Jurkat, Clone E6-1 (cell line): ENCODE measurements at places on chromosomes 11 and 22.

DNA sequence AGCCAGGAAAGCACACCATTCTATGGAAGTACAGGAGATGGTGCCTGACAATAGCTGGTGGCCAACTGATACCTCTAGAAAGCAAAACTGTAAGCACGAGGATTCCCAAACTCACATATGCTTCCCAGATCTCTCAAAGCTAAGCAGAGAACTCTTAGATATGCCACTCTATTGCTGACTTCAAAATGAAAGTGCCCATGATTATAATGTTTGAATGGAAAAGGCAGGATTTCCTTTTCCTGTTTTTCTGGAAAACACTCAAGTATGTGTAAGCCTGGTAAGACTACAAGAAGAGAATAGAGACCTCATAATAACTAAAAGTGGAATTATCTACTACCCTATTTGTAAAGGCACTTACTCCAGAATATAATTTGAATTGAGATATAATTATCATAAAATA is 2.6 kb upstream of the CARD18 start:
- DNase-seq: no peak

DNA sequence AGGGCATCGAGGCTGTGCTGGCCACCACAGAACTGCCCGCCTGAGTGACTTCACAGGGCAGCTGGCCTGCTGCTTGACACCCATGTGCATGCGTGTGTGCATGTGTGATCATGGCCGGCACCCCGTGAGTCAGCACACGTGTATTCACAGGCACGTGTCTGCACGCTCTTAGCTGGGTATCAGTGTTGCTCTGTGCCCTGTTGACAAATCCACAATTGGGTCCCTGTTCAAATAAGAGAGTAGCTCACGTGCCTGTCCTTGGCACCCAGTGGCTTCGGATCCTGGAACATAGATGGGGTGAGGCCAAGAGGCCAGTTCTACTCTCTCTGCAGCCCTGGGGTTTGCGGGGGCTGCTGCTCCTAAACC is 14.0 kb downstream of the B3GAT1 start:
- no peak for DNase-seq

DNA sequence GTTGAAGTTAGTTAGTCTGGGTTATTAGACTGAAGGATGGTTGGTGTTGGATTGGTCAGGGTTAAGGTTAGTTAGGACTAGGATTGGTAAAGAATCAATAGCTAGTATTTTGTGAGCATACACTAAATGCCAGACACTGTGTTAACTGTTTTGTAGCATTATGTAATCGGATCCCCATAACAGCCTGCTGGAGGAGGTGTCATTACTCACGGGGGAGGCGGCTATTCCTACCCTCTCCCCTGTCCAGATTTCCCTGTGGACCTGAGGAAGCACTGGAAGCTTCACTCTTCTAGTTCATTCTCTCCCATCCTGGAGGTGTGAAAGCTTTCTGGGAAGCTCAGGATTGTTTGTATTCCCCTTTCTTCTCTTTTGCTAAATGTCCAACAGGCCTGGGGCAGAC is 40.5 kb upstream of the KCNJ11 start:
- no peak for DNase-seq

- DNase-seq: no peak
These were observed 23.3 kb upstream of the DNAL4 start for GRCh38 chr22:38817196-38817595.

GRCh38 chr22:45626198-45626651 is 45.4 kb upstream of the ATXN10 start:
- no peak for DNase-seq

- no peak for DNase-seq
These were observed 713.9 kb downstream of the ETS1 start for GRCh38 chr11:127873478-127873877.

- DNase-seq: peak; percentile 12
These were observed 52.8 kb upstream of the TENM4 start for GRCh38 chr11:79493555-79494171.

DNA sequence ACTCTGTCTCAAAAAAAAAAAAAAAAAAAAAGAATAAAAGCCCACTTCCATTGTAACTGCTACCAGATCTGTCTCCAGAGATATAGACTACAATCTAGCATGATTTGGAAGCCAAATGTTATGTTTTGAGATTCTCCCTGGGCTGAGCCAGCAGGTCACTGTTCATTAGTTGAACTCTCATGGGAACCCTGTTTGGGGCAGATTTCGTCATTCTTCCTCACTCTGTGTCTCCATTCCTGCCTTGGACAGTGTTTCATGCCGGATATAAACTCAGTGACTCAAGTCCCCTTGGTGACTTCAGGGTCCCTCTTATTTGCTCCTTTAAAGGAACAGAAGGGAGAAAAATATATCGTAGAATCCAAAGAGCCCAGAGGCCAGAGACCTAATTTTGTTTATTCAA is 378.1 kb downstream of the LARGE1 start:
- no peak for DNase-seq

DNA sequence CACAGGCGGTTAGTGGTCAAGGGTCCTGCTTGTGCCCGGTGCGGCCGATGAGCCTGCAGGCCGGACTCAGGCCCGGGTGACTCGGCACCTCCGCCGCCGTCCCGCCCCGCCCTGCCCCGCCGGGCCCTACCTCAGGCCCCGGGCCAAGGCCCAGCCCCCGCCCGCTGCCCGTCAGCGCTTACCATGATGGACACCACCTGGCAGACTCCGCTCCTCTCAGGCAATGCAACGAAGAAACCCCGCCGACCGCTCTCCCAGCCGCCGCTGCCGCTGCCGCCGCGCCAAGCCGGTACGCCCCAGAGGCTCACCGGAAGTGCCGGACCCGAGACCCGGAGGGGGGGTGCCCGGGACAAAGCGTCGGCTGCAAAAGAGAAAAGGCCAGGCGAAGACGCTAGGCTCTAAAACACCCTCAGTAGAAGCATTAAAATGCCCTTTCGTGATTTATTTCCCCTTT is at the start of gene UFD1:
Gene UFD1, minus strand, starts transcription at position 293 of the 454 bp plus-strand sequence. Its CDS starts 108 bp downstream, at position 185.
- no peak for DNase-seq

DNA sequence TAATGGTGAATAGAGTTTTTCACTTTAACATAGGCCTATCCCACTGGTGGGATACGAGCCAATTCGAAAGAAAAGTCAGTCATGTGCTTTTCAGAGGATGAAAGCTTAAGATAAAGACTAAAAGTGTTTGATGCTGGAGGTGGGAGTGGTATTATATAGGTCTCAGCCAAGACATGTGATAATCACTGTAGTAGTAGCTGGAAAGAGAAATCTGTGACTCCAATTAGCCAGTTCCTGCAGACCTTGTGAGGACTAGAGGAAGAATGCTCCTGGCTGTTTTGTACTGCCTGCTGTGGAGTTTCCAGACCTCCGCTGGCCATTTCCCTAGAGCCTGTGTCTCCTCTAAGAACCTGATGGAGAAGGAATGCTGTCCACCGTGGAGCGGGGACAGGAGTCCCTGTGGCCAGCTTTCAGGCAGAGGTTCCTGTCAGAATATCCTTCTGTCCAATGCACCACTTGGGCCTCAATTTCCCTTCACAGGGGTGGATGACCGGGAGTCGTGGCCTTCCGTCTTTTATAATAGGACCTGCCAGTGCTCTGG is at the start of gene TYR:
Gene TYR, plus strand, starts transcription at position 185 of the 541 bp plus-strand sequence. Its CDS starts 79 bp downstream, at position 264.
- no peak for DNase-seq

DNA sequence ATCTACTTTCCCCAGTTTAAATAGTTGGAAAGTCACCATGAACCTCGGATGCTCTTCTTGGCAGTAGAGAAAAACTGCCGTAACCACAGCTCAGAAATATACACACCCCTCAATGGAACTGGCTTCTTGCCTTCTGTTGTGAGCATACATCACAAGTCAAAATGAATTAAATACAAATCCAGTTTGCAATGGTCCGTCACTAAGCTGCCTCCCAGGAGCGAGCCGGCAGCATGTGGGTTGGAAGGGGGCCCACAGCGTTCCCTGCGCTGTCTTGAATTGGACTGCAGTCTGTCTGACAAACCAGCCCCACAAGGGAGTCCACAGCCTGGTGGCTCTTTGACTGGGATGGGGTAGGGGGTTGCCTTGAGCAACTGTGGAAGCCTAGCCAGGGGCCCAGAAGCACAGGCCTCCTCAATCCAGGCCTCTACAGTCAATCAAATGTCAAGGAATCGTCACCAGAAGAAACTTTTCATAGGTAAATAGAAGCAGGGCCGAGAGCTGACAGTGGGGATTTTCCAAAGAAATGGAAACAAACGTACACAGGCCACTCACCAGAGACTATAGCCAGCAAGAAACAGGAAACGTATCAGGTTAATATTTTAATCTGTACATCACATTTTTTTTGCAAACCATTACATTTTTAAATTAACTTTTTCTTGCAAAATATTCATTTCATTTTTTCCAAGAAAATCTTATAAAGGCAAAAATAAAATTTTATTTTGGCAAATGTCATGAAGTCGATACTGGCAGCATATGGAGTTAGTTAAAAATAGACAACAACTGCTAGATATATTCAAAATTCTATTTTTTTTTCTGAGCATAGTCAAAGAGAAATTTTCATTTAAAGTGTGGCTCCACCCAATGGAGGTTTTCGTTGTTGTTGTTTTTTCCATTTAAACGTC is 38.5 kb downstream of the C11orf58 start:
- no peak for DNase-seq

- DNase-seq: no peak
These were observed 21.8 kb upstream of the UPB1 start for GRCh38 chr22:24473284-24473683.

- no peak for DNase-seq
These were observed 19.0 kb upstream of the SCGB1A1 start for GRCh38 chr11:62399878-62400266.

GRCh38 chr22:40705918-40706682 is 26.8 kb downstream of the MCHR1 start:
- no peak for DNase-seq

- no peak for DNase-seq
These were observed 5.9 kb downstream of the OR51T1 start for GRCh38 chr11:4887591-4887990.

GRCh38 chr11:44328138-44328660 is 18.3 kb upstream of the ALX4 start:
- DNase-seq: no peak
